T-helper 17 cell (primary cell): ENCODE measurements at places on chromosomes 1 and 21. TPM values are rescaled to one million over a fixed set of nuclear protein-coding genes. Genes with fewer than 3 reads are reported as not detected.

The ESRRG gene
- not detected for total RNA-seq

The CD84 gene
- total RNA-seq: 71.6 TPM

The NCAM2 gene
- total RNA-seq: not detected

The C1orf94 gene
- not detected for total RNA-seq

The CRP gene
- not detected for total RNA-seq

The CDK11A gene
- total RNA-seq: 218 TPM

The NCF2 gene
- total RNA-seq: 2.7 TPM

DNA sequence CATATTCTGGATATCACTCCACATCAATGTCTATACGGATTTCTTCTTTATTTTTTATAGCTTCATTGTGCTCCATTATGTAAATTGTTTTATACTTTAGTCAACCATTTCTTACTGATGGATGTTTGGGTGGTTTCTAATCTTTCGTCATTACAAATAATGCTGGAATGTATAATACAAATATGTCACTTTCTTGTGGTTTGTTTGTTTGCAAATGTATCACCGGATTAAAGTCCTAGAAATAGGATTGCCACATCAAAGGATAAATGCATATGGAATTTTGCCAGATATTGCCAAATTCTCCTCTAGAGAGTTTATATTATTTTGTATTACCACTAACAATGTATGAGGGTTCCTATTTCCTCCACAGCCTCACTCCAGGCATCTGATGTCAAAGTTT, 48.7 kb upstream of the PRDM2 start:
- H3K36me3 ChIP-seq: no peaks in the 10 kb centered on the region
- DNase-seq: no peak
- peaks cover 17% of the 10 kb centered on the region for H3K27me3 ChIP-seq
- H3K27ac ChIP-seq: no peak overlapping the region
- H3K4me1 ChIP-seq: no peaks in the 10 kb centered on the region
- H3K4me3 ChIP-seq: no peak overlapping the region

- no peak overlapping the region for H3K4me3 ChIP-seq
- H3K27me3 ChIP-seq: no peaks in the 10 kb centered on the region
- no peak for DNase-seq
- peaks cover 3% of the 10 kb centered on the region for H3K4me1 ChIP-seq
- no peaks in the 10 kb centered on the region for H3K36me3 ChIP-seq
- H3K27ac ChIP-seq: no peak overlapping the region
These were observed 17.1 kb upstream of the PRRC2C start for GRCh38 chr1:171468120-171468750.

DNA sequence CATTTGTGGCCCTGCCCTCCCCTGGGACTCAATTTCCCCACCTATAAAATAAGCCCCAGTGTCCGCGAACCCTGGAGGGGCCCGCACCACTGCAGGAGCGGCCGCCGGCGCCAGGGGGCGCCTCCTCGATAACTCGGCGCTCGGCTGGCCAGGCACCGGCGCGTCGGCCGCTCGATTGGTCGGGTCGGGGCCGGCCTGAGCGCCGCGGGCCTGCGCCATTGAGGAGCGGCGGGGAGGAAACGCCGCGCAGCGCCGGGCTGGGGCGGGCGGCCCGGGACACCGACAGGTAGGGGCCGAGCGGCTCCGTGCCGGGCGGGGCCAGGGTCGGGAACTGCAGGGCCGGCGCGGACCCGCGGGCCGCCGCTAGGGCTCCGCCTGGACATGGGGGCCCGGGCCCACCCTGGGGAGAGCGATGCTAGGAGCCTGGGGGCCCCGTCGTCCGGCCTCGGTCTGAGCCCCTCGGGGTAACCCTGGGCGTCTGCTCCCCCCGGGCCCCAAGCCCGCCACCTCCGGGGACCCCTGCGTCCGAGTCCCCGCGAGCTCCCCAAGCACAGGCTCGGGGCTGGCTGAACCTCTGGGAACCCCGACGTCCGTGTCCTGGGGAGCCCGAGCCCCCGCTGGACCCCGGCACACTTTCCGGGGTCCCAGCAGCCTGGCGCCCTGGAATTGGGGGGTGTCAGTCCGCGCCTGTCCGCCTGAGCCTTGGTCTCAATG, at the start of gene VPS13D:
TSS of gene VPS13D (plus strand) at position 196 of the 714 bp plus-strand sequence. CDS start 4,237 bp downstream, outside the sequence.
- peak; percentile 86 for DNase-seq
- H3K27ac ChIP-seq: peak within 1 kb of the TSS; percentile 77
- H3K36me3 ChIP-seq: no peaks in the 10 kb centered on the region

DNA sequence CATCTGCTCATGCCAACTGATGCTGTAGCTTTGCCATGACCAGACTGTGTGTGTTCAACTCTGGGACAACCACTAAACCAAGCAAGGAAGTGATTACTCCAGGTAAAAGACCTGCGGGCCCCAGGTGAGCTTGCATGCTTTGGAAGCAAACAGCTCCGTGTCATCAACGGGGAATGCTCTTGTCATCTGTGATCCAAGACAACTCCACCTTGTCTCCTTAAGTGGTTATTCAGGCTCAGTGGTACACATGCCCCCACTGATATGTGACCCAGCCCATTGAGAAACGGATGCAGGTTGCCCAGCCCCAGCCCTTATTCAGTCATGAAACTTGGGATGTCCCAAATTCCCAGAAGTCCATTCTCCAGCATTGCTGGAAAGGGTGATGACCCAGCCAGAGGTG, 89.0 kb downstream of the TIAM1 start:
- no peaks in the 10 kb centered on the region for H3K36me3 ChIP-seq
- DNase-seq: no peak
- no peak overlapping the region for H3K4me3 ChIP-seq
- H3K27me3 ChIP-seq: no peaks in the 10 kb centered on the region
- H3K27ac ChIP-seq: no peak overlapping the region
- H3K4me1 ChIP-seq: peaks cover 6% of the 10 kb centered on the region

DNA sequence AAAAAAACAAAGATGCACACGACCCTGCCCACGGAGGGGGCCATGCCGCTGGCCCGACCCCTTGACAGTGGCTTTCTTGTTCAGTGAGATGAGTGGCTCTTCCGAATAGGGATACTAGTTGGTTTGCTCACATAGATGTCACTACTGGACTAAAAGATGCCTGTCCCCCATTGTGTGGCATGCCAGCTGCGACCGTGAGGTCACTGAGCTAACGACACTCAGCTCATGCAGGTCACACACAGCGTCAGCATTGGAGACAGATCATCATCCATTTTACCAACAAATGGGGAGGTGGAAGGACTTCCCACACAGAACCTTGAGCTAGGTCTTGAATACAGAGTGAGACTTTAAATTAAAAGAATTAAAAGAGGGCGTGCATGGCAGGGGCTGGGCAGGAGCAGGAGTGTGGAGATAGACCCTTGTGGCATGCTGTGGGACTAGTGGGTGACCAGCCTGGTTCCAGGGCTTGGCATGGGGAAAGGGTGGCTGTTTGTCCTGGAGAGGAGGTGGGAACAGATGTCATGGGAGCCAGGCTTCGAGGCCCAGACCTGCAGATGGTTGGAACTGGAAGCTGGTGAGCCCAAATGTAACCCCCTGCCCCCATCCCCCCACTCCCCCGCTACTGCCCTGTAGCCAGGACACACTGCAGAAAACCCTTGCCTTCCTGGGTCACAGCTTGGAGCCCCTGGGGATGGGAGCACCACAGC, 12.4 kb downstream of the SLC1A7 start:
- no peak overlapping the region for H3K4me3 ChIP-seq
- no peaks in the 10 kb centered on the region for H3K36me3 ChIP-seq
- H3K27me3 ChIP-seq: peaks cover 13% of the 10 kb centered on the region
- no peak for DNase-seq
- H3K27ac ChIP-seq: no peak overlapping the region

GRCh38 chr1:13813398-13814012, 113.5 kb downstream of the PRDM2 start:
- peak; percentile 51 for DNase-seq
- peaks cover 33% of the 10 kb centered on the region for H3K4me1 ChIP-seq
- no peaks in the 10 kb centered on the region for H3K27me3 ChIP-seq
- peak overlapping the region; percentile 37 for H3K27ac ChIP-seq
- H3K4me3 ChIP-seq: no peak overlapping the region

GRCh38 chr1:27992276-27992675, 32.5 kb downstream of the XKR8 start:
- H3K4me3 ChIP-seq: peak overlapping the region; percentile 31
- H3K27me3 ChIP-seq: no peaks in the 10 kb centered on the region
- peak overlapping the region; percentile 79 for H3K27ac ChIP-seq
- DNase-seq: peak; percentile 17
- H3K36me3 ChIP-seq: peaks cover 3% of the 10 kb centered on the region

- peak overlapping the region; percentile 98 for H3K27ac ChIP-seq
- peak overlapping the region; percentile 96 for H3K4me3 ChIP-seq
- peaks cover 49% of the 10 kb centered on the region for H3K4me1 ChIP-seq
- no peaks in the 10 kb centered on the region for H3K27me3 ChIP-seq
These were observed 451 bp upstream of the CASP9 start for GRCh38 chr1:15524283-15525049.

DNA sequence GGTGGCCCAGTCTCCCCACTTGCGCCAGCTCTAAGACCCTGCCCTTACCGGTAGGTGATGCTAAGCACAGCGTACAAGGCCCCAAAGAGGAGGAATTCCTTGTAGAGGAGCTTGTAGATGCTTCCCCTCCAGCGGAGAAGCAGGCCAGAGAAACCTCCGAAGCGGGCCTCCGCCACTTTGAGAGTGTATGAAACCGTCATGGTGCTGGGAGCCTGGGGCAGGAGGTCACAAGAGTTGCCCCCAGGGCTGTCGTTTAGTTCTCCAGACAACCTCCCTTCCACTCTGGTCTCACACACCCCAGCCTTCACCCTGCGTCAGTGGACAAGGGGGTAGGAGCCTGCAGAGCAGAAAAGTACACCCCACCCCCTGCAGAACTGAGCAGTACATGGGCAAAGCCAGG, 464 bp downstream of the BEST4 start:
- no peaks in the 10 kb centered on the region for H3K36me3 ChIP-seq
- H3K4me1 ChIP-seq: peaks cover 24% of the 10 kb centered on the region
- H3K27ac ChIP-seq: no peak overlapping the region
- no peaks in the 10 kb centered on the region for H3K27me3 ChIP-seq

DNA sequence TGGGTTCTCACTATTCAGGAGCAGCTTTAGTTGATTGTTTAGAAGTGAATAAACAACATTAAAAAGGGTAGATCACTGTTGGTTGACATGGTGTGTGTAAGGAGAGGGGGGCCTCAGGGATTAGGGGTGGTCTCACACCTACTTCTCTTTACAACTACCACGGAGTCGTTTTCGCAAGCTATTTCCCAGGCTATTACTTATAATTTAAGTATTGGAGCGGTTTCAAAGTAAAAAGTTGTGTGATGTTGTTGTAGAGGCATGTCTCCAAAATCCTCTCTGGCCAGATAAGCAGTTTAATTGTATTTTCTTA, 1.3 kb downstream of the GPSM2 start:
- peaks cover 9% of the 10 kb centered on the region for H3K4me1 ChIP-seq
- peaks cover 12% of the 10 kb centered on the region for H3K27me3 ChIP-seq
- no peaks in the 10 kb centered on the region for H3K36me3 ChIP-seq
- no peak for DNase-seq
- peak overlapping the region; percentile 76 for H3K27ac ChIP-seq
- H3K4me3 ChIP-seq: peak overlapping the region; percentile 92

- H3K27me3 ChIP-seq: no peaks in the 10 kb centered on the region
- no peak overlapping the region for H3K27ac ChIP-seq
These were observed 53.6 kb upstream of the SPOCD1 start for GRCh38 chr1:31869449-31869848.

DNA sequence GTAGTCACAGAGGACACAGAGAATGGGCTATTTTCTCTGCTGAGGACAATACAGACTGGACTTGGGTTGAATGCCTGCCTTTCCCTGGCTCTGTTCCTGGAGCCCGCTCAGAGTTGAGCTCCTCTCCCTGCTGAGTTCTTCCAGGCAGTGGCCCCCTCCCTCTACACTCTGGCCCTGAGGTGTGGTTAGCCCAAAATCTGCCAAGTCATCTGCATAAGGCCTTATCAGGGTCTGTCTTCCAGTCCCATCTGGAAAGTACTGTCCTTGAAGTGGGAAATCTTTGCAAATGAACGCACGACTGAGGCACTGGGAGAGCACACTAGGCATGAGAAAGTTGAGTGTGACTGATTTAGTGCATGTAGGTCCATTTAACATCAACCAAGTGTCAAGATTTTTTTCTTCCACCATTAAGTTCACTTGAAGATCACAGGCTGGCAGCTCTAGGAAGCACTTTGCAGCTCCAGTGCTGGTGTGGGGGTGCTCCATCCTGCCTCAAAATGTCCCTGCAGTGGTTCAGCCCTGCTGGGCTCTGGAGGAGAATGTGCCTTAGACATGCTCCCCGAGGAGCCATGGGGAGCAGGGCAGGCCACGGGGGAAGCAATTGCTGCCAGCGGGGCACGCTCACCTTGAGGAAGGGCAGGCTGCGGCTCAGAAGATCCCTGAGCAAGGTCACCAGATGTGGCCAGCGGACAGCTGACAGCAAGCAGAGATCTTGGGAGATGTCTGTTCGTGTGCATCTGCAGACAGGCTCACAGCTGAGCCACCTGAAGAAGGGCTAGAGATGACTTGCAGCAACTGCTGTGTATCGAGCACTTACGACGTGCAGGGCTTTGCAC, 41.5 kb downstream of the IER5 start:
- H3K4me3 ChIP-seq: no peak overlapping the region
- H3K4me1 ChIP-seq: peaks cover 25% of the 10 kb centered on the region
- no peak for DNase-seq

GRCh38 chr1:221874285-221875003, 132.6 kb upstream of the DUSP10 start:
- H3K36me3 ChIP-seq: no peaks in the 10 kb centered on the region
- no peak overlapping the region for H3K4me3 ChIP-seq
- peaks cover 6% of the 10 kb centered on the region for H3K27me3 ChIP-seq
- DNase-seq: no peak
- H3K27ac ChIP-seq: no peak overlapping the region

DNA sequence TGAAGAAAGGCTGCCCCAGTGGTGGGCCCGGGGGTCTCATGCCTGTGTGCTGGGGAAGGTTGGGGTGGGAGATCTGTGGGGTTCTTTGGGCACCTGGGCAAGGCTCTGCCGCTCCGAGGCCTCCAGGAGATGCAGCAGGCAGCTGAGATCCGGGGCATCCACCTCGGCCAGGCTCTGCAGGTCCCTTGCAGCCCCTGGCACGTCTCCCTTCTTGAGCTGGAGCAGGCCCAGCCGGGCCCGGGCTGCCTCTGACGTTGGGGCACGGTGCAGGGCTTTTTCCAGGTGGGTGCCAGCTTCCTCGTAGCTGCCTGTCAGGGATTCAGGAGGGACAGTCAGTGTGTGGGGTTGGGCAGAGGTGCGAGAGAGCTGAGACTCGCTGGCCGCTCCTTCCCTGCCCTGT, 11.4 kb upstream of the MMEL1 start:
- H3K36me3 ChIP-seq: no peaks in the 10 kb centered on the region
- H3K4me3 ChIP-seq: peak overlapping the region; percentile 80
- H3K27me3 ChIP-seq: no peaks in the 10 kb centered on the region

DNA sequence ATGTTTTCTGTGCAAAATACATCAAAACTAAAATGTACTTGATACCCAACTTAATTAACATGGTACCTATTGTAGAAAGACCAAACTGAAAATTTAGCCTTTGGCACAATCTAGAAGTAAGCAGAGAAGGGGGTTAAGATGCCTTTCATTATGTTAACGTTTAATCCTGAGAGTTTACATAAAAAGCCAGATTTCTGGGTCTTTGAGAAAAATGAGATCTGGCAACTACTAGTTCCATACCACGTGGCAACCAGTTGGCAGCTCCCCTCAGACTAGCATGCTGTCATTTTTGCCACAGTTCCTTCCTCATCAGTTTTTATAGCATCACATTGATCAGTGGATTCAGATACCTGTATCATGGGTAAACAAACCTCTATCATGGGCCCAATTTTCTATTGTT, 1.5 kb downstream of the RO60 start:
- H3K27ac ChIP-seq: no peak overlapping the region
- peaks cover 56% of the 10 kb centered on the region for H3K4me1 ChIP-seq
- H3K36me3 ChIP-seq: peaks cover 4% of the 10 kb centered on the region
- no peak for DNase-seq
- H3K4me3 ChIP-seq: peak overlapping the region; percentile 99
